ENCODE measurements at places on chromosomes 5 and 9.
A peak's percentile ranks its signal among the peaks of the same experiment; 100 is the strongest.

GRCh38 chr5:170301149-170301548 is 3.6 kb upstream of the LCP2 start:
- no peak for DNase-seq

- no peak for DNase-seq
Measured at GRCh38 chr9:126819482-126819881, 14.6 kb downstream of the ZBTB43 start.

- no peak for DNase-seq
Measured at GRCh38 chr9:100072805-100073204, 26.0 kb downstream of the ERP44 start.

GRCh38 chr9:115034801-115035200 is 83.2 kb downstream of the TNC start:
- peak; percentile 51 for DNase-seq

GRCh38 chr9:114423181-114423580 is 35.4 kb upstream of the AKNA start:
- DNase-seq: no peak

DNA sequence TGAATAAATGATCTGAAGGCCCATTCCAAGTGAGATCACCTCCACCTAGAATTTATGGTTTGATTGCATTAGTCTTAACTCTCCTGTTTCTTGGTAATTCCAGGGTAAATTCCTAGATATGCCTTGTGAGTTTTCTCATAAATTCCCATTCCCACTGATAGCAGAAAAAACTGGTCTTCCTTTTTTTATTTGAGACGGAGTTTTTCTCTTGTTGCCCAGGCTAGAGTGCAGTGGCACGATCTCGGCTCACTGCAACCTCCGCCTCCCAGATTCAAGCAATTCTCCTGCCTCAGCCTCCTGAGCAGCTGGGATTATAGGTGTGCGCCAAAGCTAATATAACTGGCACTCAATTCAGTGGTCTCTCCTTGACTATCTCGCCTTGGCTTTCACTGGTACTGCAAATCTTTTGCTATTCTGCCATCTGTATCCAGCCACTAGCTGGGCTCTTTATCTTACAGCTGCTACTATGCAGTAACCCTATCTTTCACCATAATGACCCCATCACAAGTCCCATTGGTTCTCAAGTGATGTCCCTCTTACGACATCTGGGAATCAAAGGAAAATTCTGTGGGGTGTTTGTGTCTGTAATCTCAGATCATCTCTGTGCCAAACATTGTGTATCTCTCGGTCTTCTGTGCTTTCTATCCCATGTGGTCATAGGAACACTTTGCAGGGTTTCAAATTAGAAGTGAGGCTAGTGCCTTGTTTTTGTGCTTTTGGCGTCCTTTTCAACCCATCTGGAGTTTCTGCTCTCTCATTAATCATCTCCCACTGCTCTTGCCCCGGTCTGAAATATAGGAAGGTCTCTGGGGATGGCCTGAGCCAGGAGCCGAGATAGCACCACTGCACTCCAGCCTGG is 14.4 kb downstream of the HNRNPK start:
- no peak for DNase-seq

- no peak for DNase-seq
Measured at GRCh38 chr9:130320723-130321481, 55.3 kb downstream of the HMCN2 start.

All from A172 (cell line).